ENCODE measurements at places on chromosomes 3 and 15. TPM values are rescaled to one million over a fixed set of nuclear protein-coding genes. Genes with fewer than 3 reads are reported as not detected.

DNA sequence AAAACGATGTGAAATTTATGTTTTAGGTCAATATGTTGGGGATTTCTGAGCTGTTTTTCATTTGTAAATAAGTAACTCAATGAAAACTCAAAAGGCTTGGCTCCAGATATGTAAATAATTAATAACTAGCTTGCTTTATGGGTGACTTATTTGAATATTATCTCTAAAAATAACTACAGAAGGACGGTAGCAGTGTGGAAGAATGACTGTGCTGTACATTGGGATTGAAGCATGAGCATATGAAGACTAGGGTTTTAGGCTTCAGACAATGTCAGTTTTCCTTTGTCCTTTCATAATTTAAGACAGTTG is 343.9 kb downstream of the GRM7 start:
- DNase-seq: no peak

- DNase-seq: no peak
Observed at GRCh38 chr15:78906316-78906620, 33.6 kb downstream of the MORF4L1 start.

DNA sequence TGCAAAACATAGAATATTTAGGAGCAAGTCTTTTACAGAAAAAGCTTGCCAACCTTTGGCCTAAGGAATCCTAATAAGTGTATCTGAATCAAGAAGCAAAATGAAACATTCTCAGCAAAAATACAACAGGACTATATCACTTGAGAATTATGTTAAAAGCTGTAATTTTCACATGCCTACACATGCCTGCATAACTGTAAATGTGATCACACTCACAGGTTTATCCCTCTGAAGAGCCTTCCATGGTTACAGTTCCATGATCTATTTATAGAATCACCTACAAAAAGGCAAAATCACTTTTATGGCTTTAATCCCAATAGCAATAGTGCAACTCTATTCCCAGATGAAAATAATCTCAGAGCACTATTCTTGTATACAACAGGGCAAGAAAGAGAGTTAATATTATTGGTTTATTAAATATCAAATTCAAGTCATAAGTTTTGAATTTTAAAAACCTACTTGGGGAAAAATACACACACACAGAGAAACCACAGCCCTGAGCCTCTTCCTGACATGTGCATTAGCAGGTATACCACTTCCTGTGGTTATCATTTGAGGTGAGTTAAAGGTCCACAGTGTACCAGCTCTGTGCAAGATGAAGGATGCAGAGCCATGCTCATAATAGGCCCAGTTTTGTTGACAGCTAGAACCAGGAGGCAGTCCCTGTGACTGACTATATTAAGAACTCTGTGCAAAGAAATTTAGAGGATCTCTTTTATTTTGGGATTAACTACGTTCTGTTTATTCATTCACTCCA is 252.5 kb upstream of the TGFBR2 start:
- DNase-seq: no peak

GRCh38 chr15:80777826-80778620 is 1.1 kb upstream of the CEMIP start:
- no peak for DNase-seq

DNA sequence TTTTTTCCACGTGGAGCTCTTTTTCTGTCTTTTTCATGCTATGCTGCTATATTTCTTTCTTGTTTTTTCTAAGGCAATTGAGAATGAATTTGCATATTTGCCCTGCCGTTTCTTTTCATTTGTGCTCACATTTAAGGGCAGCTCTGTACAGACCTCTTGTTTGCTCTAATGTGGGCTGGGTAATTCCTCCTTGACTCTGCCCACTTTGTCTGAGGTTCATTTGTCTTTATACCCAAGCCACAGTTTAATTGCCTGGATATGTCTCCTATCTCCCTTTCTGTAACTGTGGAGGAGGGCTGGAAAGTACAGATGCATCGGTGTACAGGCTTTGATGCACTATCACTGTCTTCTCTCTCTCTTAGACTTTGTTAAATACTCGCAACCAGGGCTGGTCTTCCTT is 195.9 kb downstream of the EPHB1 start:
- DNase-seq: no peak

Gene GPR176
- total RNA-seq: 4.4 TPM

DNA sequence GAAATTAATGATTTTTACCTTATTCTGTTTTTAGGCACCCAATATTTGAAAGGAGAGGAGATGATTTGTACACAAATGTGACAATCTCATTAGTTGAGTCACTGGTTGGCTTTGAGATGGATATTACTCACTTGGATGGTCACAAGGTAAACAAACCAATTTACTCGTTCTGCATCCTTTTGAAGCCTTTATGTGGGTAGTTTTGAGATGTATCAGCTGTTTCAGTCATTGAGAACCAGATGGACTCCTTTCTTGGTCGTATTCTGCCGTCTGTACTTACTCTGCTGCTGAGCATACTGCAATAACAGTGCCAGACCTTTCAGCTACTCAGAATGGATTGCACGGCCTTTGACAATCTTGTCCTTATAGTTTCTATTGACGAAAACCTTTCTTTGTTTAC is 13.3 kb downstream of the DNAJB11 start:
- DNase-seq: no peak

DNA sequence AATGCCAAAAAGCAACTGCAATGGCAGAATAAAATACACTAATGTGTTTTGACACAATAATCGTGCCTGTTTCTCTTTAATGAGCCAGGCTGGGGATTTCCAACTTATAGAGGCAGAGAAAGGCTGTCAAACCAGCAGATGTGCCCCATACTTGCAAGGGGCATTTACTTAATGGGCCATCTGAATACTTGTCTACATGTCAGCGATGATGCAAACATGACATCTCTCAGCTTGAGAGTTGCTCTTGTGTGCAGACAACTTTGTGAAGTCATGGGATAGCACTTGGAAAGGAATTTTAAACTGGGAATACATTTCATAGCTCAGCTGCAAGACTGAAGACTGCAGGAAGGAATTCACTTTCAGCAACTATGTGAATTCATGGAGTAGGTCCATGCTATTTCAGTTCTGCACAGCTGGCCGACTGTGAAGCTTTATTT is 127.4 kb upstream of the ADAMTS9 start:
- DNase-seq: no peak

DNA sequence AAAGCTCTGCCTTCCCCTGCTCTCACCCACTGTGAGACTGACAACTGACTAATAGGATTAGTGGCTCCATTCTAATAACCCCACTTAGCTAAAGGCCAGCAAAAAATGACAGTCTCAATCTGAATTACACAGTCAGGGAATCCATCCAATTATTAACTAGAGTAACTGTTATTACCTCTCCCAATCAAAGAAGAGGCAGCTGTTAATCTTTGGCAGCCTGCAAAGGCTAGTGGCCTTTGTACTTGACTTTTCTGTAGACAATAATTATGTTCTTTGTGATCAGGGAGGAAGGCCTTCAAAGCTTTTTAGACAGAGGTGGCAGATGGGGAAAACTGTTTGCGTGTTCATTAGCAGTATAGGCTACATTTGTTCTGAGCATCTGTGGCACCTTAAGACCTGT is 177.7 kb downstream of the ISL2 start:
- DNase-seq: no peak

Gene CAV3
- total RNA-seq: not detected

Gene CRELD1
- total RNA-seq: 44.6 TPM

Gene TM4SF1
- 290 TPM for total RNA-seq

Gene OSTN
- not detected for total RNA-seq

Gene PLSCR2
- 2.0 TPM for total RNA-seq
